Stimulated activated CD4-positive, alpha-beta T cell treated with anti-CD3 and anti-CD28 coated beads, Interleukin-15, amount 100 ng/mL, for 1 hour (primary cell): ENCODE measurements at places on chromosomes 5 and 9.

GRCh38 chr9:703392-703791 lies 138.1 kb upstream of the DMRT1 start:
- DNase-seq, result no peak

GRCh38 chr9:137619240-137620047 lies 639 bp downstream of the EHMT1 start:
- no peak for DNase-seq

- DNase-seq, result no peak
Measured at GRCh38 chr9:90137801-90138200, 504.8 kb downstream of the DIRAS2 start.

- DNase-seq, result no peak
Measured at GRCh38 chr5:14286574-14287421, 143.7 kb downstream of the TRIO start.

DNA sequence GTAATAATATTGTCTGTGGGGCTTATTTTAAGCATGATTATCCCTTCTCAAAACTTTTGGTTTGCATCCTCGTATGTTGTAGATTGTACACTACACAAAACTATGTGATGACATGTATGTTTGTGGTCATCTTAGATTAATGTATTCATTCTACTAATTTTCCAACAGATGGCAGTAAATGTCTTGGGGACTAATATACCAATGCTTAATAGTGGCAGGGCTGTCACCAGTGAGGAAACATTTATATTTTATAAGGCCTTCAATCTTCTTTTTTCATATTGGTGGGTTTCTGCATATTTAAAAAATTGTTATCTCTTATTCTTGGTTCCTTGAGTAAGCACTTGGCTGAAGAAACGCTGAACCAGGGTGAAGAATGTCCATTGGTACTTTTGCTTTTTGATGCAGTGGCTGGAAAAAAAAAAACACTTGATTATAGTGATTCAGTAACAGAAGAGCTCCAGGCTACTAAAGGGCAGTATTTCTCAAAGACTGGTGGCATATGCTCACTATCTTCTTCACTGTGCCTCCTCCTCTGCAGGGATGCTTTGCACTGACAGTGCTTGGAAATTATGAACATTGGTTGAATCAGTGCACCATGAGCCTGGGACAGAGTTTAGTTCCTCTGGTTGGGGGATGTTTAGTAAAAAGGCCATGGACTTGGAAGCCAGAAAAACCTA lies 530.3 kb downstream of the RASEF start:
- no peak for DNase-seq

- peak; percentile 28 for DNase-seq
Measured at GRCh38 chr9:136996361-136997292, at the start of gene CLIC3. Gene CLIC3 (minus strand): TSS chr9:136996568. CDS start chr9:136996543, 25 bp downstream.

- DNase-seq, result no peak
Measured at GRCh38 chr5:179198825-179199224, 138.7 kb downstream of the ZNF354C start.

- no peak for DNase-seq
Measured at GRCh38 chr9:125663127-125663526, 43.9 kb downstream of the MAPKAP1 start.

- DNase-seq, result no peak
Measured at GRCh38 chr9:86604741-86605140, 250.5 kb upstream of the TUT7 start.

DNA sequence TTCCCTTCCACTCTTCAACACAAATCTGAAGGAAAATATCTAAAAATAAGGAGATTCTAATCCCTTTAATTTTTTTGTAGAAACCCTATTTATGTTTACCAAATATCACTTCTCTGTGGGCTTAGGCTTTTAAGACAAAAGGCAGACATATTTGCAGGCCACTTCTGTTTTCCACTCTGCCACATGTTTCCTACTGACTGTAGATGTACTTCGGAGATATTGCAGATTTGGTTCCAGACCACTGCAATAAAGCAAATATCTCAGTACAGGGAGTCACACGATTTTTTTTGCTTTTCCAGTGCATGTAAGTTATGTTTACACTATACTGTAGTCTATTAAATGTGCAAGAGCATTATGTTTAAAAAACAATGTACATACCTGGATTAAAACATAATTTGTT lies 219.0 kb downstream of the SREK1 start:
- no peak for DNase-seq

DNA sequence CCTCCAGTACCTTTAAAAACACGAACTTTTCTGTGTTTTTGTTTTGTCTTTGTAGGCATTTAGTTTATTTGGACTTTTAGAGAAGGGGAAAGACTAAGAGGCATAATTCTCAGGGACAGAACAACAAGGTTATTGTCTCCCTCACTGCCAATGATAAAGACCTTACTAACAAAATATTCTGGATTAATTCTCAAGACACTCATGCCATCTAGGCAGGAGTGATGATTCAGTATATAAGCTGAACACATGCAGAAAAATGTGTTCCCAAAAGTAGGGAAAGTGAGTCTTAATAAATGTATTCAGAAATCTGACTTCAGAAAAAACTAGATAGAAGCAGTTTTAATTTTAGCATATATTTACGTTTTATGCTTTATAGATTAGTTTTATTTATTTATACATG lies 17.4 kb upstream of the ASPN start:
- DNase-seq, result no peak

GRCh38 chr9:69452110-69452782 lies 127.2 kb downstream of the ENTREP1 start:
- DNase-seq, result no peak

DNA sequence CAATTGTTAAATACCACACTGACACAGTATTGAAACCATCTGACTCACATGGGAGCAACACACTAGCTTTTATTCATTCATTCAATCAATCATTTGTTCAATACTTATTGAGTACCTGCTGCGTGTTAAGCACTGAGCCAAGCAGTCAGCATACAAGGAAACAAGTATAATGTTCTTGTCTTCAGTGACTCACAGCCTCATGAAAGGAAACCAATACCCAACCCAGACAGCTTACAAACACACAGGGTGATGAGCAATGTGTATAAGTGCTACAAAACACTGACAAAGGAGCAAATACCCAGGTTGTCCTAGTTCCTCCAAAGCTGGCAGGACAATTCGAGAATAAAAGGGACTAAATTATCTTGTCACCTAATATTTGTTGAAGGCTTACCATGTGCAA lies 67.6 kb upstream of the RASEF start:
- DNase-seq, result no peak

DNA sequence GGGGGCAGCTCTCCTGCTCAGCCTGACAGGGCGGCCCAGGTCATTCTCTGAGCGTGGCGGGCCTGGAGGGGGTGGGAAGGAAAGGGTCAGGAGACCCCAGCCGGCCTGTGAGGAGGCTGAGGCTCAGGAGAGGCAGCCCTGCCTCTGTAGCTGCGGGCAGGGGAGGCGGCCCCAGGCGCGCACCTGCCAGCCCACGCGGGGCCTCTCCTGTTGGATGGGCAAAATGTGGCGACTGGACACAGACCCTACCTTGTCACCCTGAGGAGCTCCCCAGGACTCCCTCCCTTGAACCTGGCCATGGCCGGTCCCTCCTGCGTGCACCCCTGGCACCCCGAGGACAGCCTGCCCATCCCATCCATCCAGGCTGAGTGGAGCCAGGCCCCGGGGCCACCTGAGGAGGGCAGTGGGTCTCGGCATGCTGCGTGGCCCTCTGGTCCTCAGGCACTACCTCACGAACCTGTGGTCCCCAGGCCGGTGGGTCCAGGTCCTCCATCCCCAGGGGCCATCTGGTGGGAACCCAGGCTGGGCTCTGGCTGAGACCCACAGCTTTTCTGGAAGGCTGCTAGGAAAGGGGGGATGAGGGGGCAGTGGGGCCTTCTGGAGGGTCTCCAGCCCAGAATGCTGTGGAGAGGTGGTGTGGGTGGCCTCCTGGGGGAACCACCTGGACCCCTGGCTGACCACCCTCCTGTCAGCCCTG lies 15.1 kb upstream of the NRARP start:
- DNase-seq, result no peak

GRCh38 chr5:68303038-68303738 lies 87.6 kb downstream of the PIK3R1 start:
- no peak for DNase-seq

DNA sequence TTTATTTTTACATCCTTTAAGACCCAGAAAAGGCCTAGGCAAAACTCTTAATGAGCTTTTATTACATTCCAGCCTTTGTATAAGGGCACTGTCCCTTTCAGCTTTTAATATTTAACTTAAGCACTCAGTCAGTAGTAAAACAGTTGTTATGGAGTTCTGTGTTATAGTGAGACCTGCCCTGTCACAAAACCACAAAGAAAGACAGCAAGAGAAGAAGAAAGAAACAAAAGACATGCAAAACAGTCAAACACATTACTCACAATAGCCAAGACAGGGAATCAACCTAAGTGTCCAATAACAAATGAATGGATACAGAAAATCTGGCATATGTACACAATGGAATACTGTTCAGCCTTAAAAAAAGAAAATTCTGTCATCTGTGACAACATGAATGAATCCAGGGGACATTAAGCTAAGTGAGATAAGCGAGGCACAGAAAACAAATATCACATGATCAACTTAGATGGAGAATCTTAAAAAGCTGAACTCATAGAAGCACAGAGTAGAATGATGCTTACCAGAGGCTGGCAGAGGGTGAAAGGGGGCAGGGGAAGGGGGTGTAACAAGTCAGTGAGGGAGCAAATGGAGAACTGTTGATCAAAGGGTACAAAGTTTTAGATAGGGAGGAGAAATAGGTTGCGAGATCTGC lies 63.8 kb upstream of the CCNG1 start:
- no peak for DNase-seq

- DNase-seq, result no peak
Measured at GRCh38 chr5:173334808-173335207, 6.6 kb upstream of the STC2 start.

GRCh38 chr5:139575751-139576150 lies 14.6 kb downstream of the UBE2D2 start:
- no peak for DNase-seq

DNA sequence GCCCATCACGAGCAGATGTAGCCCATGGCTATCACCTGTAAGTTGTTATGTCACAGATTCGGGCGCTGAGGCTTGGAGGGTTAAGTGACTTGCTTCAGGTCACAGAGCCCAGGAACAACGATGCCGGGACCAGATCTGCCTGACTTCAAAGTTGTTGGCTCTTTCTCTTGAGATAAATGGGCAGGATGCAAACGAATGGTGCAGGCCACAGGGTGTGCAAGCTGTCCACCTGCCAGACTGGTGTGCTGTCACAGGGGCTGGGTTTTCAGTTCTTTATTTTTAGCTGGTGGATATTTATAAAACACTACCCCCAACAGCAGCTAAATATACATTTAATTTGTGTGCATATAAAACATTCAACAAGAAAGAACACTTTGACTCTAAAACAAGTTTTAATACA lies 17.7 kb upstream of the PHYKPL start:
- no peak for DNase-seq

DNA sequence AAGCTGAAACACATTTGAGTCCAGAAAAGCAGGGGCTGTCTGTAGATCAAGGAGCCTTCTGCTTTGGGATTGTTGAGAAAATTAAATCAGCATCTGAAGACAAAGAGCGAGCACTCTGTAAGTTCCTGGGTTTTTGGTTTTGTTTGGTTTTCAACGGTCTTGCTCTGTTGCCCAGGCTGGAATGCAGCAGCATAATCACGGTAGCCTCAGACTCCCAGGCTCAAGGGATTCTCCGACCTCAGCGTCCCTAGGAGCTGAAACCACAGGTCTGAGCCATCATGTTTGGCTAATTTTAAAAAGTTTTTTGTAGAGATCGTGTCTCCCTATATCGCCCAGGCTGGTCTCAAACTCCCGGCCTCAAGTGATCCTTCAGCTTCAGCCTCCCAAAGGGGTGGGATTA lies 266.5 kb upstream of the ADAMTS16 start:
- DNase-seq, result no peak

DNA sequence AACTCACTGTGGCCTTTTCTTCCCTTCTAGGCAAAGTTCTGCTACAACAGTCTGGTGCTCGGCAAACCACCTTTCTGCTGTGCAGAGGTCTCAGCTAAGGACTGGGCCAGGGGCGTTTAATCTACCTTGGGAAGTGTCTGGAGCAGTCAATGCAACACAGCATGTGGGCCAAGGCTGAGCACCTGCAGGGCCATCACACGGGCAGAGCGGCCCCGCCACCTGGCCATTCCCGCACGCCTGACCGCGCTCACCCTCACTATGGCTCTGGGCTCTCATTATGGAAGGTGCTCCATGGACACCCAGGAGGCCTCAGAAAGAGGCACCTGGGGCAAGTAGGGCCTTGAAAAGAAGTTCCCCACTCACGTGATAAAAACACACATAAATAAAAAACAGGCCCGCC lies 65.7 kb upstream of the TBC1D9B start:
- no peak for DNase-seq

- DNase-seq, result no peak
Measured at GRCh38 chr5:109826426-109826825, 136.7 kb downstream of the MAN2A1 start.

- DNase-seq, result no peak
Measured at GRCh38 chr5:158463188-158463587, 604.2 kb upstream of the CLINT1 start.

- no peak for DNase-seq
Measured at GRCh38 chr9:135347461-135347860, 132.1 kb upstream of the PPP1R26 start.

DNA sequence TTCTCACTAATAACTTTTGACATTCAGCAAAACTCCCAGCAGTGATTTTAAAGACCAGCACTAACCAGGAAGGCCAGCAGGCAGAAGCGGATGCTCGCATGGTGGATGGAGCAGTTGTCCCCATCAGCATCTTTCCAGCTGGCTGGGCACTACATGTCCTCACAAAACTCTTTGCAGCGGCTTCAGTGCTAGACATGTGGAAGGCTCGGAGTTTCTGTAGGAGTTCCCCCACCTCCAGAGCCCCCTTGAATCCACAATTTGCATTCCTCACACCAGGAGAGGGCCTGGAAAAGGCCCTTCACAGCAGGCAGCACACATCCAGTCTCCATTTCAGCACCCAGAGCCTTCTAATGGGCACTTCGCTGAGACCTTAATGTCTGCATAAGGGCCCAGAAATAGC lies 85.6 kb downstream of the APTX start:
- DNase-seq, result no peak

DNA sequence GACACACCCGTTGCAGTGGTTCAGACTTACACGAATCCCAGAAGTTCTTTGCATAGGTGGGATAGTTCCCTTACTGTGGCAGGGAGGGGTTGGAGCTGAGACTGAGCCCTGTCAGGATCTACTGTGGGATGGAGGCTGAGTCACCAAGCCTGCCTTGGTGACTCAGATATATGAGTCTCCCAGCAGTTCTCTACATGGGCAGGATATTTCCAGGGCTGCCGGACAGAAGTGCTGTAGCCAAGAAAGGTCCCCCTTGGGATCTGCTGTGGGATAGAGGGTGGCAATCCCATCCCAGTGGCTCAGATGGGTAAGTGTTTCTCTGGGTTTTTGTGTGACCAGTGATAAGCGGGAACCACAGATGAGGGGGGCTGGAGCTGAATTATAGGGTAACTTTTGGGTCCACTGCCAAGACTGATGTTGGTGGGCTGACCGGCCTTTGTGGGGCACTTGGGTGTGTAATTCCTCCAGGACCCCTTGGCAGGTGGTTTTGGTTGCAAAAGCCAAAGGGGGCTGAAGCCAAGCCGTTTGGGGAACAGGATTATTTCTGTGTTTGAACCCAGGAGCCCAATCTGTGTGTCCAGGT lies 18.7 kb downstream of the XRCC4 start:
- no peak for DNase-seq

- DNase-seq, result no peak
Measured at GRCh38 chr5:90424245-90424644, 14.7 kb upstream of the CETN3 start.

- DNase-seq, result no peak
Measured at GRCh38 chr9:99567436-99567835, 254.2 kb upstream of the NR4A3 start.
